ENCODE measurements at places on chromosomes 1 and 21.

GRCh38 chr21:38984982-38985567 lies 179.3 kb downstream of the ETS2 start:
- DNase-seq, result no peak

DNA sequence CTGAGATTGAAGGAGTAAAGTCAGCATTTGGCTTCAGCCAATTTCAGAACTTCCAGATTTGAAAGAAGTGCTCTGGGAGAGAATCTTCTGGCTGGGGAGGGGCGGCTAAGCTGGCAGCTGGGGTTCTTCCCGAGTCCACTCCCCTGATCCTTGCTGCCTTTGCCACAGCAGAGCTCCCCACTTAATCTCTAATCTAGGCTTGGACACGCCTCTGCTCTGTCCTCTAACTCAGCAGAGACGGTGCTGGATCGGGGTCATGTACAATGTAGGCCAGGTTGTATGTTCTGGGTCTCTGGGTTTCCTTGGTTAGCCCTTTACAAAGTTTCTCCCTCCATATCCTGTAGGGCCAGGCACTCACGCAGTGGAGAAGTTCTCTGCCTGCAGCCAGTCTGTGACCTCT lies 10.1 kb upstream of the GSTM3 start:
- DNase-seq, result no peak

GRCh38 chr1:115135681-115136080 lies 46.4 kb upstream of the TSPAN2 start:
- no peak for DNase-seq

- no peak for DNase-seq
These were observed 1.5 kb downstream of the CCDC185 start for GRCh38 chr1:223394706-223395105.

GRCh38 chr1:62370594-62370993 lies 51.4 kb upstream of the KANK4 start:
- no peak for DNase-seq

DNA sequence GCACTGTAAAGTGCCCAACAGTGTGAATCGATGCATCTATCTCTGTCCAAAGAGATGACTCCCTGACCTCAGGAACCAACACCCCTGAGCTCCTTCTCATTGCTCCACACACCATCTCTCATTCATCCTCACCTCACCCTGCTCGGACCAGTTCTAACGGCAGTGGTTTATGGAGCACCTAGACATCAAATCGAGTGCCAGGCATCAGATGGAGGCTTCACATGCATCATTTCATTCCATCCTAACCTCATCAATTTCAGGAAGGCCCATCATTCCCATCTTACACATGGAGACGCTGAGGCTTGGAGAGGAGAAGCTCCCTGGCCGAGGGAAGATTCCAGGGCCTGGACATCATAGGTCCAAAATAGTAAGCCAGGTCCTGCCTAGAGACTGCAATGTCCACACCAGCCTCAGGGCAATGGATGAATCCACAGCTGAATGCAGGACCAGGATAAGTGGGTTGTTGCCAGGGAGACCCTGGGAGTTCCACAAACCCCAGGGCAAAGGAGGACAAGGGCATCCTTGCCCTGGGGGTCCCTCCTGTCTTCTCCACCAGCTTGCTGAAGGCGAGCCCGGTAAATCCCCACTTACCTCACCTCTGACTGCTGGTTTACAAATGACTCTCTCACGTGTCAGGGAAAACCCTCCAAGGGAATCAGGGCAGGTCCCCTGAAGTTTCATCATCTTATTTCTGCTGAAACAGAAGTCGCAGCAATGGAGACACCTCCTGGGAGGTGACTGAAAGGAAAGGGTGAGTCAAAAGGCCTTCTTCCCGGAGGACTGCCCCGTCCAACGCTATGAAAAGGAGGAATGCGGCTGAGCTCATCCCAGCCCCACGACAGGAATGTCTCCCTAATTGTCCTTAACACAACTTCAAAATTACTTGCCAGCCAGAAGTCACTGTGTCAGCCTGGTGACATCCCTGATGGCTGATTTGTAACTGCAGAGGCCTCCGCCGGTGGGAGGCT lies 9.0 kb upstream of the IFFO2 start:
- DNase-seq, result peak; percentile 37

- DNase-seq, result no peak
These were observed 57.7 kb upstream of the ZC3H11B start for GRCh38 chr1:219670426-219671149.

- DNase-seq, result no peak
These were observed 215.4 kb upstream of the ADGRL2 start for GRCh38 chr1:81585371-81585770.

GRCh38 chr1:21494196-21494595 lies 15.0 kb upstream of the ALPL start:
- no peak for DNase-seq

DNA sequence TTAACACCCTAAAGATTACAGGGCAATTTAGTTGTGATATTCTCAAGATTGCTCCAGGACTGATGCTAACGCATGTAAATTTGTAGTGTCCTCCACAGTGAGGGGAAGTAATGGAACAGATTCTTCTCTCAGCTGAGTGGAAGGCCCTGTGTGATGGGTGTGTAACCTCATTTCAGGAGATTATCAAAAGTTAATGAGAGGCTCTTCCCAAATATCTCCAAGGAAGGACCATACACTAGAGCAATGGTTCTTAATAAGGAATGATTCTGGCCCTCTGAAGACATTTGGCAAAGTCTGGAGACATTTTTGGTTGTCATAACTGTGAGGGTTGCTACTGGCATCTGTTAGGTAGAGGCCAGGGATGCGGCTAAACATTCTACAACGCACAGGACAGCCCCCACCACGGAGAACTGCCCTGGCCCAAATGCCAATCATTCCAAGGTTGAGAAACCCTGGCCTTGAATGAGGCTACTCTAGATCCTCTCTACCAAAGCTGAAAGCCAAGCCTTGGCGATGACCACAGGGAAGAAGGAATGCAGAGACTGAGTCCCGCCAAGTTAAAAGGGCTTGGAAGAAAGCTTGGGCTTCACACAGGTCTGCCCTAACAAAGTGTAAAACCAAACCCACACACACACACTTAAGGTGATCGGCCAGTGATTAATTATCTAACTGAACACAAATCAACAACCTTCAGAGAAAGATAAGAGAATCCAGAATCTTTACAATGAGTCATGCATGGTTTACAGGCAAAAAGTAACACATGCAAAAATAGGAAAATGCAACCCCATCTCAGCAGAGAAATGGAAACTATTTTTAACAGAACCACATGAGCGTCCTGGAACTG lies 135.8 kb downstream of the SYF2 start:
- DNase-seq, result no peak

DNA sequence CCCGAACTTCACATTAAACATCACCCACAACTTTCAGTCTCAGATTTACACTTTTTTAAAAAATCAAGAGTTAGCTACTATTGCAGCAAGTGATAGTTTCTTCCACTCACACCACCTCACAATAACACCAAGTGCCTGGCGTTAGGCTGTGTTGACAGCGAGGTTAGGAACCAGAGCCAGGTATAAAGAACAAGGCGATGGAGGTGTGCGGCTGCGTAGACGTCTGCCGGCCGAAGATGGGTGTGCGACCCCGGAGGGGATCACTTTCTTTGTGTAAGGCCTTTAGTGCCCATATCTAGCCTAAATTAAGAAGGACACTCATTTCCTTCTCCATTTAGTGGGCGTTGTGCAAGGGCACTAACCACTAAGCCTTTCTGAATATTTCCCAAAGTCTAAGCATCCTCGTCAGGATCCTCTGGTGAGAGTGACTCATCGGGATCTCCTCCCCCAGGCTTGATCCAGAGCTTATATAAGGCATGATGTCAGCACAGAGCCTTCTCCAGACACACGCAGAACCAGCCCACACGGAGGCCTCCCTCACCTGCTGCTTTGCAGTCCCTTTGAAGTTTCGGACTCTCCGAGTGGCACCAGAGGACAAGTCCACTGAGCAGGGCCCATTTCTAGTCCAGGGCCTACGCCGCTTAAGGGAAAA lies 11.8 kb downstream of the NHLH2 start:
- no peak for DNase-seq

DNA sequence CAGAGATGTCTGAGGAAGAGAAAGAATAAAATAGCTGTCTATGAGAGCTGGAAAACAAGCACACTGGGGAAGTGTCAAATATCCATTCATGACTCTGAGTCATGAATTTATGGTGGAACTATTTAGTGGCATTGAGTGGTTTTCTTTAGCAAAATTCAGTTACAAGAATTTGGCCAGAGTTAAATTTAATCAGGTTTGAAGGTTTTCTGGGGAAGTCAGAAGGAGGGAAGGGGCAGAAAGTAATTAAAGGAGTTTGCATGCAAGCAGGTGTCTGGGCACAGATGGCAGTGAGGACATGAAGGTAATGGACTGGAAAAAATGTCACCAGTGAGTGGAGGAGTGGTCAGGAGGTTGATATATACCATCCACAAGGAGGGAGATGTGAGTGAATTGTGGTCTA lies 121.9 kb upstream of the IVNS1ABP start:
- no peak for DNase-seq

- no peak for DNase-seq
These were observed 790 bp downstream of the DNAJC6 start for GRCh38 chr1:65310078-65310587.

DNA sequence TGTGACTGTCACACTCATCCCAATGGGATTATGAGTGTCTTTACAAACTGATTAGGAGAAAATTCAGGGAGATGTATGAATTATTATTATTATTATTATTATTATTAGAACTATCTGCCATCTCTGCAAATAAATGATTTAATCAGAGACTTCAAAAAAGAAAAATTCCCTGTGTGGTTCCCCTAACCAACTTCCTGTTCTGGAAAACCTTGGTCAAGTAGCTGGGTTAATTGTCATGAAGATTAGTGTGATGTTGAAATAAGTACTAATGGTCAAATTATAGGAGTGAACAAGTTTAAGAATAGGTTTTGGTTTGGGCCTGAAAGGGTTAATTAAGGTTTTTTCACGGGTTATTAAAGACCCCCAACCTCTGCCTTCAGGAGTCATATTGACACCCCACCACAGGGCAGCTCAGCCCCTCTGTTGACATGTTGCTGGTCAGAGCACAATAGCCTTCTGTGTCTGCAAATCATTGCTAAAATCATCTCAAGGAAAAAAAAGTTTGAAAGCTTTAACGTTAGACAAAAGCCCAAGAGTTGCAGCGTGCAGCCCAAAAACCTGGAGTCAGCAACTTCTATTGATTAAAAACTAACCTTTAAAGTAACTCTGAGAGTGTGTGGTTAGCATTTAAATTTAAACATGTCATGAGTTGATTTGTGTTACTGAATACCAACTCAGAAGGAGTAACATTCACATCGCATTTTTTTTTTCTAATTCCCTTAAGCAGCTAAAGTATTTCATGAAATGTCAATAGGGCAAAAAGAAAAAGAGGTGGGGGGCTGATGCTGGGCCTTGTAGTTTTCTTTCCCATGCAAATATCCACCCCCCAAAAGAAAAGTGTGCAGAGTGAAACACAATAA lies 272.5 kb downstream of the TM2D1 start:
- no peak for DNase-seq

GRCh38 chr1:200181861-200182260 lies 154.4 kb downstream of the NR5A2 start:
- no peak for DNase-seq

GRCh38 chr1:50139339-50140181 lies 30.8 kb downstream of the ELAVL4 start:
- no peak for DNase-seq

GRCh38 chr1:225881959-225882693 lies at the start of gene TMEM63A:
Gene TMEM63A, minus strand, starts transcription at chr1:225882380. Its CDS starts 4,800 bp downstream, at chr1:225877580.
- DNase-seq, result peak; percentile 90

DNA sequence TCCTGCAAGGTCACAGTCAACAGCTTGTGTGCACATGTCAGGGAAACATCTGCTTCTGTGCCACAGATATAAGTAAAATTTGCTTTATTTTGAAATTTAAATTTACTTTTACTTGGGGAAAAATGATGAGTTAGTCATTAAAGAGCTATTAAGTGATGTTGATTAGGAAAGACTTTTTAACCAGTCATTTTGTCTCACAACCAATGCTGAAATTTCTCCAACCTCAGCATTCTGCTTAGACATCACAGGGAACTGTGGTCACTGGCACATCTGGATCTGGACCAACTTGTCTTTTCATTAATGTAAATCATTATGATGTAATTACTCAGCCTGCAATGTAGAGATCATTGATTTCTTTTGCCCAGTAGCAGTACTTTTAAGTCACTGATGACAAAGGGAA lies 301.0 kb downstream of the TTLL7 start:
- no peak for DNase-seq

- no peak for DNase-seq
These were observed 50.1 kb downstream of the IARS2 start for GRCh38 chr1:220144051-220144450.

DNA sequence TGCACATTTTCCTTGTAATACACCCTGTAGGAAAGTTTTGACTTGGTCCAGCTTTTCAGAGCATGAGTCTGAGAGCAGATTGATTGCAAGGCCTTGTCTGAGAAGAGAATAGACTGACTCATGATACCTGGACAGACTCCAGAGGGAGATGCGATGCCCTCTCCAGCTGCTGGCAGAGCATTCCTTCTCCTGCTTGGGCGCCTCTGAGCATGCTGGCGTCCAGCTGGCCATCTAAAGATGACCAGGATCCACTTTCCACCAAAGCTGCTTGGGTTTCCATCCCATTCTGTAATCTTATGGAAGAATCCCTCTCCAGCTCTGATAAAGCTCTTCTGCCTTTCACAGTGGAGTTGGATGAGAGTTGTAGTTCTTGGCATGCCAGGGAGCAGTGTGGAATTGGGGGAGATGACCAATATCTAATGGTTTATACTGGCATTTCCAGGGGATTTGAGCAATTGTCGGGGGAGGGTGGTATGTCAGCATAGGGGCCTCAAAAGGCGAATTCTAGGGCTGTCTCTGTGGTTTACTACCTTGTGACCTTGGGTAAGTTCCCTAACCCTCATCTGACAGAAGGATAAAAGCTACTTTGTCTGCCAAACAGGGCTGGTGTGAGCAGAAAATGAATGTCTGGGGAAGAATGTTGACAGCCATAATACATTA lies 19.5 kb downstream of the SZRD1 start:
- DNase-seq, result no peak

DNA sequence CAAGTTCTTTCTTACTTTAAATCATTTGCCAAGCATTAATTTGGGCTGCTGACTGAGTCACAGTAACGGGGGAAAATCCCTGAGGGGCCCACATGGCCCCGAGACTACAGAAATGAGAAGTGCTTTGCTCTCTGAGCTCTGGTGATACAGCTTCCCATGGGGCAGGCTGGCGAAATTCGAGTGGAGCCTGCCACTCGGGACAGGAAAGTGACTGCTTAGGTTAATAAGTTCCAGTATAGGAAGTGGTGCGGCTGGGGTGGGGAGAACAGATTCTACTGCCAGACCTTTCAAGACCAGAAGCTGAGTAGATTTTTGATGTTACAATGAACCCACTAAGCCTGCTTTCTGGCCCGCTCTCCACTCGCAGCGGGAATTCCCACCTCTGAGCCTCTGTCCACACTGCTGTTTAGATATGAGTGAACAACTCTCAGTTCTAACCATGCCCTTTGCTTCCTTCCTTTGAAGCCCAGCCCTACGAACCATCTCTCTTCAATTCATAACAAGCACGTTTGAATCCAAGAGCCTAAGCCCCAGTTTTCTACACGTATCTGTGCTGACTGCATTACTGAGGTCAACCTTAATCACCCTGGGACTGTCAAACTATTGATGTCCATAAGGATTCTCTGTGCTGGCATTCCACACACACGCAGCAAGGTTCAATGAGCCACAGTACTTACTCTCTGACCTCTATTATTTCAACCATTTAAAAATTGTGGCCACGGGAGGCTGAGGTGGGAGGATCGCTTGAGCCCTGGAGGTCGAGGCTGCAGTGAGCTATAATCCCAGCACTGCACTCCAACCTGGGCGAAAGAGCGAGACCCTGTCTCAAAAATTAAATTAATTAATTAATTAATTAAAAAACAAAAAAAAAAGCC lies 9.6 kb downstream of the ZBTB17 start:
- peak; percentile 83 for DNase-seq

GRCh38 chr21:15005391-15005790 lies 59.4 kb downstream of the NRIP1 start:
- DNase-seq, result no peak

Data from stimulated activated CD4-positive, alpha-beta T cell treated with anti-CD3 and anti-CD28 coated beads, Interleukin-2, amount 100 ng/mL, for 24 hours (primary cell).